IMR-90 (cell line): ENCODE measurements at places on chromosomes 7 and 10. TPM values are rescaled to one million over a fixed set of nuclear protein-coding genes. Genes with fewer than 3 reads are reported as not detected.

DNA sequence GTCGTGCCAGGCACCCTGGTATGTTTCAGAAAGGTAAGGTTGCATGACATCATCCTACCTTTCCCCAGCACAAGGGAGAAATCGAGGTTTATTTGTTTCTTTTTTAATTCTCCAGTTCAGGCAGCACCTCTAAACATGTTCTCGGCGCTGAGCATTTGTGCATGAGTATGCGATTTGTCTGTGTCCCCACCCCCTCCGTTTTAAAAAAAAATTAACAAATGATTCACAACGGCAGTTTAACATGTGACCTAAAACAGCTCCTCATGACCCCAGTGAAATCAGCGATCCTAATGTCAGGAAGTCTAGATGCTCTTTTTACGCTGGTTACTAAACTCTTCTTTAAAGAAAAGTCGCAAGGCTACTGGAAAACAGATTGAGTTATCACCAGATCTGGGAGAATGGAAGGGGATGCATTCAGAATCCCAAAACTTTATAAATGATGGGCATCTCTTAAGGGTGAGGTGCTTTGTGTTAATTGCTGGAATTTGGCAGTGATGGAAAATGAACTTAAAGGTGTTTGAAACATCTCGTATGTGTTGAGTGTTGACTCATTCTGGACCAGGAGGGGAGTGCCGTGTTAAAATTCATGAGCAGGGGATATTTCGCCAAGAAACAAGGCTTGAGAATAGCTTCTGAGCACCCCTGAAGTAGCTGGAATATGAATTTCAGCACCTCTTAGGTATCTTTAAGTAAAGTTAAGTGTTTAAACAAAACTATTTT, 106.8 kb upstream of the PDCD4 start:
- no peak overlapping the region for H3K27ac ChIP-seq
- no peak for DNase-seq
- no peaks in the 10 kb centered on the region; the same call in 1 of the 2 replicates for H3K4me1 ChIP-seq

GRCh38 chr7:19491821-19492452, 216.9 kb downstream of the POLR1F start:
- no peak overlapping the region for H3K27ac ChIP-seq
- no peaks in the 10 kb centered on the region for H3K27me3 ChIP-seq
- DNase-seq: peak; percentile 66
- no peak overlapping the region for H3K4me3 ChIP-seq

DNA sequence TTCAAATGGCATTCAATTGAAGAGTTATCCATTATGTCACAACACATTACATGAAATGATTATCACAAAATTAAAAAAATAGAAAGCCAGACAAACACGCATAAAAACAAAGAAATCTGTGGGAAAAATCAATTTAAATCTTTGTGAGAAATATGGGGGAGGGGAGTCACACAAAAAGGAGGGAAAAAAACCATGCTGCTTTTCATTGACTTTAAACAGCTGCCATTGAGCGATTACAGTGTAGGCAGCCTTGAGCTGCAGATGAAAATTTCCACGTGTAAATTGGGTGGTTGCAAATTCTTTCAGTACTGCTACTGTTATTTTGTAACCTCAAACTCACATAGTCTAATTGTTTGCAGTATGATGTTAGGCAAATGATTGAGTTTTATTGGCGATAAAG, 889.9 kb upstream of the PHF14 start:
- H3K27me3 ChIP-seq: no peaks in the 10 kb centered on the region
- DNase-seq: no peak
- no peak overlapping the region for H3K4me3 ChIP-seq
- H3K4me1 ChIP-seq: no peaks in the 10 kb centered on the region

DNA sequence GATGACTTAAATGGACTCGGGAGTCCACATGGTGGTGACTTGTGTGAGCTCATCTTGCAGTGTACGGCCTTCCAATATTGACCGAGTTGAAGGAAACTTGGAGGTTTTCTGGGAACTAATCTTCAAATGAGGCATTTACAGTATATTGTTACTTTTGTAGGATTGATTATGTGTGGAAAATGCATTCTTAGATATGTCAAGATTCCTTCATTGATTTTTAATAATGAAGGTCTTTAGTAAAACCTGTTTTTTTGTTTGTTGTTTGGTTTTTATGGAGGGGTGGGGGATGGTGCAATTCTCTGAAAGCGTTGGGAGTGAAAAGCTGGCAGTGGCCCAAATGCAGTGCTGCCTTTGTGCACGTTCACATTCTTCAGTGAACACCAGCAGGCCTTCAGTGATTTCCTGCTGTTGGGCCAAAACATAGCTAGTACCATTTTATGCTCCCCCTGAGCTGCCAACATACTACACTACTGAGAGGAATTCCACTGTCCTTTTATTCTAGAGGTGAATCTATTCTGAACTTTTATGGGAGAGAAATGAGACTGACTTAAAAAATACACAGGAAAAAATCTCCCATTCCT, 50.4 kb downstream of the CCNY start:
- H3K27ac ChIP-seq: no peak overlapping the region
- H3K4me3 ChIP-seq: no peak overlapping the region
- no peaks in the 10 kb centered on the region for H3K27me3 ChIP-seq
- no peaks in the 10 kb centered on the region for H3K36me3 ChIP-seq
- DNase-seq: peak; percentile 37

- no peak for DNase-seq
- no peaks in the 10 kb centered on the region for H3K36me3 ChIP-seq
- 0 out of 2 replicates have a peak, but pooled peaks cover 2% of the 10 kb centered on the region for H3K4me1 ChIP-seq
- no peak overlapping the region for H3K27ac ChIP-seq
- H3K4me3 ChIP-seq: no peak overlapping the region
- H3K27me3 ChIP-seq: no peaks in the 10 kb centered on the region
Measured at GRCh38 chr7:14833707-14834106, 68.8 kb downstream of the DGKB start.

- no peaks in the 10 kb centered on the region for H3K27me3 ChIP-seq
- H3K4me3 ChIP-seq: no peak within 1 kb of the TSS
- no peak within 1 kb of the TSS for H3K27ac ChIP-seq
- no peaks in the 10 kb centered on the region for H3K36me3 ChIP-seq
- no peak for DNase-seq
- no peaks in the 10 kb centered on the region for H3K4me1 ChIP-seq
Measured at GRCh38 chr10:26437637-26438461, at the start of gene APBB1IP. TSS of gene APBB1IP (plus strand) at chr10:26438341. CDS start at chr10:26492327, 53,986 bp downstream.

DNA sequence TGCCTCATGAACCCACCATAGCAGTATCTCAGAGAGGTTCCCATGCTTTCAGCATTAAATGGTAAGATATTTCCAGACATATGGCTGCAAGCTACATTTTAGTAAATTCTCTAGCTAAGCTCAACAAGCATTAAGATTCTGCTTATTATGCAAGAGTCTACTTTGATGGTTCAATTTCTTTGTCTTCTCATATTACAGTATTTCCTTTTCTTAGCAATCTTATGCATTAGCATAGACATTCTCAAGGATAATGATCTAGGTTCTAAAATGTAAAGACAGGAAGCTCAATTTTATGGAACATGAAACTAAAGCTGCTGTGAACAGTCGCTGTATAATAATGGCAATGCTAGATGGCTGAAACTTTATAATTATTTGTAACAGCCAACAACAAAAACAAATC, 39.2 kb downstream of the MEOX2 start:
- no peaks in the 10 kb centered on the region for H3K36me3 ChIP-seq
- no peak overlapping the region for H3K27ac ChIP-seq
- DNase-seq: no peak

DNA sequence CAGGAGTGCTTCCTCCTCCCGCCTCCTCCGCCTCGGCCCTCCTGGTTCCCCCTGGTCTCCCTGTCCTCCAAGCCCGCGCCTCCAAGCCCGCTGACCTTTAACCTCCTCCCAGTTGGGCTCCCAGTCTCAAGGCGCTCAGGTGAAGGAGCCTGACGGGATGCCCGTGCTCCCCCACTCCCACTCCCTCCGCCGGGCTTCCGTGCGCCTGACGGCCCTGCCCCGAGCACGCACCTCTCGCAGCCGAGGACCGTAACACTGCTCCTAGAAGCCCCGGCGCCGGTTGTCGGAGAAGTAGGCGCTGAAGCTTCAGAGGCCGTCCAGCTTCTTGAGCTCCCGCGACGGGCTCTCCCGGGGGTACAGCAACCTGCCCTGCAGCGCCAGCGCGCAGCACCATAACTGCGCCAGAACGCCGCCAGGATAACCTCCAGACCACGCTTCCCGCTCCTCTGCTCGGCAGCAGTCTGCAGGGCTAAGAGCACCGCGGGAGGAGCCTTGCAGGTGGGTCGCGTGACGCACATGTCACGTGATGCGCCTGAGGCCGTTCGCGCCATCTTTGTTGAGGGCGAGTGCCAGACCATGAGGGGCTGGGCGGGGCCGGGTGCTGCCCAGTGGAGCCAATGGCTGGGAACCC, 71.0 kb upstream of the ZNF479 start:
- no peak overlapping the region for H3K4me3 ChIP-seq
- no peak overlapping the region for H3K27ac ChIP-seq
- no peaks in the 10 kb centered on the region for H3K36me3 ChIP-seq
- H3K27me3 ChIP-seq: no peaks in the 10 kb centered on the region
- no peak for DNase-seq

GRCh38 chr7:90536449-90536848, 59.7 kb upstream of the CDK14 start:
- peaks cover 8% of the 10 kb centered on the region; the same call in 1 of the 2 replicates for H3K27me3 ChIP-seq
- H3K4me1 ChIP-seq: no peaks in the 10 kb centered on the region
- H3K4me3 ChIP-seq: no peak overlapping the region
- H3K36me3 ChIP-seq: no peaks in the 10 kb centered on the region
- DNase-seq: no peak

- H3K27me3 ChIP-seq: no peaks in the 10 kb centered on the region
- no peak overlapping the region for H3K4me3 ChIP-seq
- no peak for DNase-seq
- H3K4me1 ChIP-seq: no peaks in the 10 kb centered on the region
Measured at GRCh38 chr10:83218205-83218604, 921.1 kb upstream of the GHITM start.

- H3K4me3 ChIP-seq: no peak overlapping the region
- H3K4me1 ChIP-seq: no peaks in the 10 kb centered on the region
- peak; percentile 18 for DNase-seq
- H3K36me3 ChIP-seq: peaks cover 2% of the 10 kb centered on the region
- no peaks in the 10 kb centered on the region for H3K27me3 ChIP-seq
Measured at GRCh38 chr7:122123746-122124145, 20.3 kb downstream of the AASS start.

DNA sequence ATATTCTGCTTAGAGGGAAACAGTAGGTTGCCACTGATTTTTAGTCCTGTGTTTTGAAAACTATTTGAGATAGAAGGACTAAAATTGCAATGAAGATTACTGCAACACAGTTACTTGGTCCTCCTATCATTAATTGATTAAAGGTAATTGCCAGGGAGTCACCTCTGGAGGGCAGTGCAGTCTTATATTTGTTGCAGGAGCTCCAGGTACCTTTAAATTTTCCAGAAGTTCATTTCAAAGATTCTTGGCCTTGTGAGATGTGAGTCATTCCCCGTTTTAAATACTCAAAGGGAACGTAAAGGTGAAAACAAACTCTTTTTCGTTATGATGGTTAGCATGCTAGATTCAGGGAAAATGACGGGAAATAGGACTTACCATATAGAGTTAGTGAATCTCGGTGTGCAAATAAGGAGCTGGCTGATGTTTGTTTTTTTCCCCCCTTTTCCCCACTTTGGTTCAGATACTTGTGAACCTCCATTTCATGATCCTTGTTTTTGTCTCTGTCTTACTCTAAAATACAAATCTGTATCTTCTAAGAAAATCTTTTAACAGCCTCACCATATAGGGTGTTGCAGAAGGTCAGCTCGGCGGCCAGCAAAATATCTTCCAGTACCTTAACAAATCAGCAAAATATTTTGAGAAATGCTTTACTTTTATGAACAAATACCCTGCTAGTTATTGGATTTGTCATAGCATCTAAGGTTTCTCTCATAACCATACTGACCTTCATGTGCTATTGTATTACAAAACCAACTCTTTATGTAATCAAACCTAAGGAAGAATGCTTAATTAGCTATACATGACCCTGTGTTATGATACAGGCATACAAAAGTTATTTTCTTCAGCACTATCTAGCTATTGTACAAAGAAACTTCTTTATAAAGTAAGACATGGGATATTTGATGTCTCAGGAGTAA, 143.0 kb upstream of the HDAC9 start:
- peaks cover 9% of the 10 kb centered on the region for H3K4me1 ChIP-seq
- DNase-seq: peak; percentile 81
- no peak overlapping the region for H3K27ac ChIP-seq
- H3K27me3 ChIP-seq: no peaks in the 10 kb centered on the region

- no peak overlapping the region for H3K4me3 ChIP-seq
- no peak overlapping the region for H3K27ac ChIP-seq
- H3K27me3 ChIP-seq: peaks cover 15% of the 10 kb centered on the region
- DNase-seq: no peak
Measured at GRCh38 chr7:149765399-149766121, 7.8 kb downstream of the ZNF467 start.

DNA sequence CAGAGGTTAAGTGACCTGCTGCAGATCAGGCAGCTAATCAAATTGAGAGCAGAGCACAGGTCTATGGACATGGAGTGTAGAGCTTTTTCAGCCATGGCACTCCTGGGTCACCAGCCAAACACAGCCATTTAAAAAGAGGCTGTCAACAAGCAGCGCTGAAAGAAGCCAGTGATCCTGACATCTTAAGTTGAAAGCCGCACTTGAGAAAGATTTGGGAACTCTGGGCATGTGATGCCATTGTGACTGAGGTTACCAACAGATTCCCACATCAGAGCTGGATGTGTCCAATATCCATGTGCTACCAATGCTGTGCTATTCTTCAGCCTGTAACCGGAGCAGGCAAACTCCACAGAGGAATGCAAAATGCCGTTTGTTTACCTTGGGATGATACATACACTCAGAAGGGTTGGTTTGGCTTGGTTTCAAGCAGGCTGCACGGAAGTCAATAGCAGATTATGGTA, 56.2 kb upstream of the ABLIM1 start:
- H3K4me1 ChIP-seq: peaks cover 14% of the 10 kb centered on the region
- no peaks in the 10 kb centered on the region for H3K27me3 ChIP-seq
- peak overlapping the region; percentile 76 for H3K27ac ChIP-seq

DNA sequence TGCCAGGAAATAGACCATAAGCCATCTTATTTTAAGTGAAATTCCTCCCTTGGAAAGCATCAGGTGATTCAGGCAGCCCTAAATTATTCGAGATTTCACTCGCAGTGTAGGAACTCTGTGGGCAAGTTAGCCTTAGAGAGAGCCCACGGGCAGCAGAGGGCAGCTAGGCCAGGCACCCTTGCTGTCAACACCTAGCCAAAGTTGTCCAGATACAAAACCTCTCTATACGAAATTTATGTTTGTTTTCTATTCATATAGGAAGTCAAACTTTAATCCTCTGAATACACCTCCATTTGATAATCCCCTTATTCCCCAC, 1043.5 kb downstream of the GATA3 start:
- H3K36me3 ChIP-seq: no peaks in the 10 kb centered on the region
- no peak overlapping the region for H3K27ac ChIP-seq
- no peaks in the 10 kb centered on the region for H3K4me1 ChIP-seq
- H3K4me3 ChIP-seq: no peak overlapping the region
- no peaks in the 10 kb centered on the region for H3K27me3 ChIP-seq
- DNase-seq: no peak

- no peak for DNase-seq
- no peaks in the 10 kb centered on the region for H3K27me3 ChIP-seq
- no peak overlapping the region for H3K4me3 ChIP-seq
- H3K36me3 ChIP-seq: no peaks in the 10 kb centered on the region
- H3K27ac ChIP-seq: no peak overlapping the region
Measured at GRCh38 chr7:16810112-16810511, 5.3 kb upstream of the AGR2 start.

The NPSR1 gene
- total RNA-seq: not detected in 2 replicates

The FGFR2 gene
- total RNA-seq: under 0.01 TPM in 1 of 2 replicates, not detected in the other

The BBS9 gene
- total RNA-seq: 9.5 and 11.9 TPM in 2 replicates

The GCK gene
- 0.18 and 0.28 TPM in 2 replicates for total RNA-seq

The NUTM2D gene
- total RNA-seq: 0.54 and 0.56 TPM in 2 replicates

The ZNF365 gene
- total RNA-seq: 2.5 and 3.2 TPM in 2 replicates

The AOAH gene
- not detected in 2 replicates for total RNA-seq

The ABCB4 gene
- total RNA-seq: not detected in 2 replicates

The TMEM270 gene
- not detected in 2 replicates for total RNA-seq

The VWC2 gene
- total RNA-seq: not detected in 2 replicates
